ENCODE measurements at places on chromosomes 7 and 10. TPM values are rescaled to one million over a fixed set of nuclear protein-coding genes. Genes with fewer than 3 reads are reported as not detected.

- DNase-seq, result no peak
Observed at GRCh38 chr10:102619281-102619981, 24.8 kb upstream of the TRIM8 start.

DNA sequence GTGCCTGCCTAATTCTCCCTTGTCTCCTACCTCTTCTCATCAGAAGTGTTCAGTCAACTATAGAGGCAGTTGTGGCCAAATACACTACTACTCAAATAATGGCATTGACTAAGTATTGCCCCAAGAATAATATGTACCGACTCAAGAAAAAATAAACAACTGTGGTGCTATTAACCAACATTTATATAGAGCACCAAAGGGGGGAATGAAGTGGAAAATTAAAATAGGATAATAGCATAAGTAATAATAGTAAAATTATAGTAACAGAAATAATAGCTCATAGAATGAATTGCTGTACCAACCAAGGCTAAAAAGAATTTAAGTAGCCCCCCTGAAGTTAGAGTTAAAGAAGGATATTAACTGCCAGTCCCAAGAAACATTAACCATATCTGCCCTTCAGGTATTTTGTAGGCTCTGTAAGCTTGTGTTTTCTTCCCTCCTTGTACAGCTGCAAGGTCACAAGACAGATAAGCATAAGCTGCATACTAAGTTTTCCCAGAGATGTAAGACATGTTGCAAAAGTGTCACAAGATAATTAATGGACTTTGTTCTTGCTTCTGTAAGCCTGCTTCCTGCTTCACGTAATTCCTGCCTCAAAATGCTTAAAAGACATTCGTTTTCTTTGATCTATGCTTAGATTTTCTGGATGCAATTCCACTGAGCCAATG, 10.9 kb upstream of the CYREN start:
- DNase-seq, result no peak

Gene ZNF107
- total RNA-seq, result 13.8 TPM

- DNase-seq, result no peak
Observed at GRCh38 chr7:110336423-110336822, 754.5 kb upstream of the LRRN3 start.

DNA sequence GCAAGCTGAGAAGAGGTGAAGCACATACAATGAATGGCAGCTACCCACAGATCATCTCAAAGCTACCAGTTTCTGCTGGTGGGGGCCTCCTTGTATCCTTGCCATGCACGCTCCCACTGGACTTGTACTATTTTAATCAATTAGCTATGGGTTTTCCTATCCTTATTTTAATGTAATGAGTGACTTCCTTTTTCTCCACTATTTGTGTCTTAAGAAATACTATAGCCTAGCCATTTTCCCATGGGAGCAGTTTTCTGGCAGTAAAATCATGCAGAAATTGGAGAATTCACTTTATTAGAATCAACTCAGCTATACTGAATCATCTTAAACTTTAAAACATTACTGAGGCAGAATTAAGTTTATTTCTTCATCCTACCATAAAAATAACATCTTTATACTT, 73.5 kb downstream of the CTNNA3 start:
- no peak for DNase-seq

DNA sequence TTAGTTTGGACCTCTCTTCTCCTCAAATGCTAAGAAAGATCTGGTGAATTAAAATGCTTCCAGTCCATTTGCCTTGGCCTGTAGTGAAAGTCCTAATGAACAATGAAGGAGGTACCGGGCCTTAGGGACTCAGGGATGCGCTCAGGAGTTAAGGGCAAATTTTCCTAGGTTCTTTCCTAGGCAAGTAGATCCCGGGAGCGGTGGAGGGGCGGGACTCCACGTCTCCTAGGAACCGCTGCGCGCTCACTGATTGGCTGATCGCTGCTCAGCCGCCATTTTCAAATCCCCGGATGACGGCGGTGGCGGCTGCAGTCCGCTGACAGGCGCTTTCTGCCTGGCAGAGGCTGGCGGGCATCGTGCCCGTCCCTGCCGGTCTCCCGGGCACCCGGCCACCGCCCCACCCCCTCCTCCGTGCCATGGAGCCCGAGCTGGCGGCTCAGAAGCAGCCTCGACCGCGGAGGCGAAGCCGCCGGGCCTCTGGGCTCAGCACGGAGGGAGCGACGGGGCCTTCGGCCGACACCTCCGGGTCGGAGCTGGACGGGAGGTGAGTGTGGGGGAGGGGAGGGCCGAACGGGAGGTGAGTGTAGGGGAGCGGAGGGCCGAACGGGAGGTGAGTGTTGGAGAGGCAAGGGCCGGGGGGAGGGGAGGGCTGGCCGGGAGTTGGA, at the start of gene NET1:
Gene NET1 (plus strand): TSS at position 281 of the 665 bp plus-strand sequence. CDS start 136 bp downstream, at position 417.
- DNase-seq, result peak; percentile 88

GRCh38 chr7:38978491-38978890, 782 bp downstream of the POU6F2 start:
- DNase-seq, result no peak

GRCh38 chr7:116617878-116618277, 54.1 kb upstream of the MET start:
- DNase-seq, result no peak

Gene ANXA7
- total RNA-seq, result 144 TPM

- peak; percentile 54 for DNase-seq
Observed at GRCh38 chr10:22341190-22341925, 3.9 kb upstream of the SPAG6 start.

Gene FAM180A
- 1.1 TPM for total RNA-seq

- DNase-seq, result no peak
Observed at GRCh38 chr7:25087855-25088254, 37.2 kb downstream of the CYCS start.

Gene BICC1
- 13.5 TPM for total RNA-seq

DNA sequence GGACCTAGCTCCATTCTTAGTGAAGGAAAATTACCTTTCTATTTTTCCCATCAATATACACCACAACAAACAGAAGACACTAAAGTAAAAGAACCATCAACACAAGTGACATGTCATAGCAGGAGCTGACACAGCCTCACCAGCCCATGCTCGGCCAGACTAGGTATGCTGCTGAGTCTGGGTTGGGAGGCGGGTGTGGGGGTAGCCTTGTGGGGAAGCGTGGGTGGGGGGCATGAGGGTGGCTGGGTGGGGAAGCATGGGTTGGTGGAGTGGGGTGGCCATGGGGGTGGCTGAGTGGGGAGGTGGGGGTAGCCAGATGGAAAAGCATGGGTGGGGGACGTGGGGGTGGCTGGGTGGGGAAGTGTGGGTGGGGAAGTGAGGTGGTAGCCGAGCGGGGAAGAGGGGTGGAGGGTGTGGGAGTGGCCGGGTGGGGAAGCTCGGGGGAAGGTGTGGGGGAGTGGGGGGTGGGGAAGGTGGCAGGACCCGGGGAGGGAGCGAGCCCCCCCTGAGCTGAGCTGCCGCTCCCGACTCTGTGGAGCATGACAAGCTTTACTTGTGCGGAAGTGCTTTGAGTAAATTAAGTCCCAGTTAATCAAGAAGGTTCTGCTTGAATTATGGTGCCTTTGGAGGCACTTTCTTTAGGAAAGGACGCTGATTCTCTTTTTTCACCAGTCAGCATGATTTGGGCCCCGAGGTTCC, 294.6 kb upstream of the ZNF32 start:
- peak; percentile 31 for DNase-seq

Gene RASA4
- total RNA-seq, result 76.5 TPM

GRCh38 chr10:93742633-93743349, 14.9 kb upstream of the LGI1 start:
- no peak for DNase-seq

GRCh38 chr7:77699056-77699455, 2.8 kb downstream of the RSBN1L start:
- no peak for DNase-seq

DNA sequence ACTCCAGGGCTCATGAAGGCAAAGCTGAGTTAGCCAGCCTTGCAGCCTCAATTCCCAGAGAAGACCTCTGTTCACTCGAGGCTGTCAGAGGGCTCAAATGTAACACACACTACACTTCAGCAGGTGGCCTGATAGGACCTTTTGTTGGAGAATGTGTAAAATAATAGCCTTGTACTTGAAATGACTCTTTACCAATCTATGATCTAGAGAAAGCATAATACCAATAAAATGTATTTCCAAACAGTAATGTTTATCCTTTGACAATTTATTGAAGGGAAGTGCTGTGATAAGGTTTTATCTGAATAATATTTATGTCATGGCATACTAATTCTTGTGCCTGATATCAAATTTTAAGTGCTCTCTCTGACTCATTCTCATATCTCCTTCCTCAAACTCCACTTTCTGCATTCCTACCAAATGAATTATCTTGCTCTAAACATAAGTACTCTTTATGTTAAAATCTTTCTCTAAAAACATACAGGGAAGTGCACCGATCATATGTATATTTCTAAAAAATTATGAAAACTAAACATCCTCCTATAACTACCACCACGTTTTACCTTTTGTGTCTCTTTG, 20.9 kb downstream of the CYP3A7 start:
- DNase-seq, result no peak

Gene TYW1B
- total RNA-seq, result 5.0 TPM

- DNase-seq, result no peak
Observed at GRCh38 chr7:36474283-36475010, 84.8 kb downstream of the ANLN start.

DNA sequence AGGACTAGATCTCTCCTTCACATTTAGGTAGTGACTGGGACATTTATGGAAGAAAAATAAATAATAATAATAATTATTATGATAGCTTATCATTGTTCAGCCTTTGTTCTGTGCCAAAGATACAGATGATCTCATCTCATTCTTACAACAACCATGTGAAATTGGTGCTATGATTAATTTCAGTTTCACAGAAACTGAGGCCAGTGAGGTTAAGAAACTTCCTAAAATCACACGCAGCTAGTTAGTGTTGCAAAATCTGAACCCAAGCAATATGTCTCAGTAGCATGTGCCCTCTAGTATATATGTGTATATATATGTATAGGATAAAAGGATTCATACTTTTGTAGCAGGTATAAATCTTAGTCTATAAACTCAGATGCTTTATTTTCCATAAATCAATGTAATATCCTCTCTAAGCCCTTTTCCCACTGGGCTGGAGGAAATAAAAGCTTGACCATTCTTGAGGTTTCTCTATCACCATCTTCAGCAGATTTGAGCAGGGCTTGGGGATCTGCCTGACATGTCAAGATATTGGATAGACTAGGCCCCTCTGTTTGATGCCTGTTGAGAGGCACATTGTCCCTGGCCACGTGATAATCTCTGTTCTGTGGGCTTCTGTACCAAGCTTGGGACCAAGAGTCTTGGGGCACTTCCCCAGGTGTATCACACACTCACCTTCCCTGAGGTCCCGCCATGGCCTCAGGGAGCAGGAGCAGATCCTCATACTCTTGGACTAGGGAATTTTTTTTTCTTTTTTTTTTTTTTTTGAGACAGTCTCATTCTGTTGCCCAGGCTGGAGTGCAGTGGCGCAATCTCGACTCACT, 172.6 kb upstream of the NRP1 start:
- no peak for DNase-seq

- no peak for DNase-seq
Observed at GRCh38 chr7:44201813-44202212, 1.0 kb downstream of the YKT6 start.

Gene APBB1IP
- 8.0 TPM for total RNA-seq

Gene EN2
- total RNA-seq, result not detected

Gene WDR11
- total RNA-seq, result 99.6 TPM

Gene CPA4
- total RNA-seq, result not detected

GRCh38 chr10:30738416-30738815, 108.9 kb upstream of the LYZL2 start:
- no peak for DNase-seq

DNA sequence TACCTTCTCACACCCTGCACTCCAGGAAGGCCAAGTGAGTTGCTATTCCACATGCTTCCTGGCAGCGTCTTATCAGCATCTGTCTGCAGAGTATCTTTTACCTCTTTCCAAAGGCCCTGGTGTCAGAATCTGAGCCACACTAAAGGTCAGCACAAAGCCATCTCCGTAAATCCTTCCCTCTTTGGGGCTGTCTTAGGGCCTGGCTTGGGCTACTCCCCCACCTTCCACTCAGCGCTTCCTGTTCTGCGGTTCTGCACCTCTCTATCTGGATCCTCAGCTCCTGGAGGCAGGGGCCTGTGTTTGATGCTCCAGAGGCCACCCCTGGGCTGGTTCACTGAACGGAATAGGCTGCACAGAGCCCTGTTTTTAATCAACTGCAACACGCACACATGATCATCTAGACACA, 334.8 kb upstream of the GALNT17 start:
- DNase-seq, result no peak

DNA sequence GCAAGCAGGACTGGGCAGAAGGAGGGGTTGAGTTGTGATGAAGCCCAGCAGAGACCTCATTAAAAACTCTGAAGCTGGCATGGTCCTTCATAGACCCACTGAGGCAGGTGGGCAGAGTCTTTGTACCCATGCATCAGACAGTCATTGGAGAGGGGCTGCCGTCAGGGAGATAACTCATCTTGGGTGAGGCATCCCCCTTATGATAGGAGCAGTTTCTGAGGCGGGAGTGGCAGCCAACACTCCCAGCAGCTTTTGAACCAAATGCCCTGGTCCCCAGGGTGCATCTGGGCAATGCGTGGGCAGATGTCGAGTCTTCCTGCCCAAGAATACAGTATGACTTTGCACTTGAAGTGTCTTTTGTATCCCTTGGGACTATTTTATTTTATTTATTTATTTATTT, 68.1 kb downstream of the HTR5A start:
- no peak for DNase-seq

Gene AP3M1
- 48.5 TPM for total RNA-seq

GRCh38 chr7:6226194-6226799, 46.1 kb downstream of the CYTH3 start:
- DNase-seq, result no peak

Gene SEMA3E
- total RNA-seq, result 24.0 TPM

- no peak for DNase-seq
Observed at GRCh38 chr10:103465411-103466179, 6.9 kb upstream of the CALHM1 start.

- DNase-seq, result no peak
Observed at GRCh38 chr7:891291-891690, 14.9 kb downstream of the GET4 start.

DNA sequence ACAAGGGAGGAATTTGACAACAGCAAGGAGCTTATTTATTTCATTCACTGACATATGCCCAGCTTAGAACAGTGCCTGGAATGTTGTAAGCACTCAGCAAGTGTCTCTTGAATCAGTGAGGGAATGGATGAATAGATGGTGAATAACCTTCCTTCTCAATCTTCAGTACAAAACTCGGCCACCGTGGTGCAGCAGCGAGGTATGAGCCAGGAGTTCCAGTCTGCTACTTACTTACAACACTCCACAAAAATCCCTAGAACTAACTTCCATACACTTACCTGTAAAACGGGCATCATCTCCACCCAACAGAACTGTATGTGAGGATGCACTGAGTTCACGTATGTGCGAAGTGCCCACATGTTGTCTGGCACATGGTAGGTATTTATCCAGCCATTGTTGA, 237.4 kb downstream of the WDR11 start:
- DNase-seq, result no peak

Gene CCL24
- total RNA-seq, result not detected

GRCh38 chr7:132349075-132349474, 227.2 kb downstream of the PLXNA4 start:
- no peak for DNase-seq

DNA sequence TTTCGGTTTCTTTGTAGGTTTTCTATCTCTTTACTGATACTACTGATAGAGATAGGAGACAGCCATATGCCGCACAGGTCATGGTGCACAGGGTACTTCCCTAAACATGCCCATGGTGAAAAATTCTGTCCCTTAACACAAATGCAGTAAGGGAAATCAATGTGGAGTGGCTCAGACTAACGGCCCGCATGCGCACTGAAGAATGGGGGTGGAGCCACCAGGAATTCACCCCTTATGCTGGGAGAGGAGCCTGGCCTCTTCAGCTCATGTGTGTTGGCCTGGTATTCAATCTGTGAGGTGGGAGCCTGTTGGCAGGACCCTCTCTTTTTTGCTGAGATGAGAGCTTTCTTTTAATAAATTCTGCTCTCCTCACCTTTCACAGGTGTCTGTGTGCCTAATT, 8.4 kb upstream of the URGCP start:
- no peak for DNase-seq
